ENCODE measurements at places on chromosomes 13 and 19.

DNA sequence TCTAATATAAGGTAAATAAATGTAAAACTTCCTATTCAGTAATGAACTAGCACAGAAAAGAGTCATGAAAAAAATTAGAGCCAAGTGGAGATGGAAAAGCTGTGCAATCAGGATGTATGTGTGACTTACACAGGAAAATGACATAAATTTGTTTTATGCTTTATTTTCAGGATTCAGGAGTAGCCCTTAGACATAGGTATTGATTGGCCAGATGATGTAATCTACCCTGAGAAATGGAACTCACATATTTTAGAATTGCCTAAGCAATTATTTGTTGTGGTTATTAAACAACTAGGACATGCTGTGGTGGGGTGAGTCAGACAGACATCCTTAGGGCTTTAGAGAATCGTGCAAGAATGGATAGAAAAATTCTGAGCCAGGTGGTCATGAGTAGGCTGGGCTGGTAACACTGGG lies 110.6 kb downstream of the PCDH9 start:
- peak; percentile 8 for DNase-seq

GRCh38 chr13:108322206-108322824 lies 52.8 kb downstream of the TNFSF13B start:
- peak; percentile 28 for DNase-seq

DNA sequence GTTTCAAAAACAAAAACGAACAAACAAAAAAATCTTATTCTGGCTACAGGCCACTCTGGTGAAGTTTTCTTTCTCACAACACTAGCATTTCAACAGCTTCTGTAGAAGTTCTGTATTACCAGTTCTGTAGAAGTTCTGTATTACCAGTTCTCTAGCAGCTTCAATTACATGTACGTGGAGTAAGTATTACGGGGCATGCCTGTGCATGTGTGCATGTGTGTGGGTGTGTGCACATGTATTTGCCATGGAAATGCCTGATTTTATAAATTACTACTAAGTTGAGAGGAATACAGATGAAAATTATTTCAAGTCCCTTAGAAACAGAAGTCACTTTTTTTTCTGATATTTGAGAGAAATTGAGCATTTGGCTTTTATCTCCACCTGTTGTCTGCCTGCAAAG lies 414.2 kb downstream of the FOXO1 start:
- DNase-seq, result no peak

- no peak for DNase-seq
Observed at GRCh38 chr13:73715114-73715910, 418.9 kb downstream of the KLF12 start.

GRCh38 chr13:98429977-98430736 lies 146.8 kb downstream of the STK24 start:
- DNase-seq, result no peak

- peak; percentile 48 for DNase-seq
Observed at GRCh38 chr19:50772476-50772875, 2.2 kb downstream of the GPR32 start.

DNA sequence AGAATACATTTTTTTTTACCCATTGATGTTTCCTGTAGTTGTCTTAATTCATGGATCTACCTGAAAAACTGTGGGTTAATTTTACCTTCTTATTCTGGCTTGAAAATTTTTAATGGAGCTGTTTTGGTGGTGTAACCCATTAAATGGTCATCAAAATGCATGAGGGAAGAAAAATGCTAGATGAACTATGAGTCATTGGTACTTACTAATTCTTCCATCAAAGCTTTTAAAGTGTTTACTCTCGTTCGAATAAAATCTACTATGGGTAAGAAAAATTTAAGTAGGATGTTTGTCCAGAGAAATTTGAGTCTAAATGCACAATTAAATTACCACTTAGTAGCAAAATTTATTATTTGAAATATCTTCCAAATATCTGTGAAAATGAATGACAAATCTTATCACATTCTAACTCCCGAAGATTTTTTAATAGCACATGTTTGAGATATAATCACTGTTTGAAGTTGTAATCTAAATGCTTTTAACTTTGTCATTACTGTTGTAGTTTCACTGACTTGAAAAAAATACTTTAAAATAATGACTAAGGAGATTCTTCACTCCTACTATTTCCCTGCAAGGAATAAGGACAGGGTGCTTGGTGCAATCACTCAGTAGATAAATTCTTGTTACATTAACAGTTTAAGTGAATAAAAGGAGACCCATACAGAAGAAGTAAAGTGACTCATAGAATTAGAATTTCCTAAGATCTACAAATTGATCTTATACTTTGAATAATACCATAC lies 437.7 kb downstream of the IRS2 start:
- DNase-seq, result no peak

GRCh38 chr19:35347171-35347929 lies at the start of gene FFAR1:
FFAR1 (plus strand) TSS chr19:35347902; CDS start chr19:35351552, 3,650 bp downstream.
- DNase-seq, result no peak

DNA sequence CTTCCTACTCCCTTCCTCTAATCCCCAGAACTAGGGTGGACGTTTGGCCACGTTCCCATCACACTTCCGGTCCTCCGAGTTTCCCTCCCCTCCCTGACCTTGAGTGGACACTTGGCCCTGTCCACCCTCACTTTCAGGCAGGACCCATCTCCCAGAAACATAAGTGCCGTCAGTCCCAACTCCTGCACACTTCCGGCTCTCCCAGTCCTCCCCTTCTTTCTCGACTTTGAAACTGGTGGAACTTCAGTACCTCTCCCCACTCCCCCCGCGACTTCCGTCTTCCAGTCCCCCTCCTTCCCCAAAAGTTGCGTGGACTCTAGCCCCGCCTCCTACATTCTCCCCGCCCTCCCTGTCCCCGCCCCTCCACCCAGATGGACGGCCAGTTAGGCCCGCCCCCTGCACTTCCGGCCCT lies 278 bp upstream of the ZNF274 start:
- no peak for DNase-seq

DNA sequence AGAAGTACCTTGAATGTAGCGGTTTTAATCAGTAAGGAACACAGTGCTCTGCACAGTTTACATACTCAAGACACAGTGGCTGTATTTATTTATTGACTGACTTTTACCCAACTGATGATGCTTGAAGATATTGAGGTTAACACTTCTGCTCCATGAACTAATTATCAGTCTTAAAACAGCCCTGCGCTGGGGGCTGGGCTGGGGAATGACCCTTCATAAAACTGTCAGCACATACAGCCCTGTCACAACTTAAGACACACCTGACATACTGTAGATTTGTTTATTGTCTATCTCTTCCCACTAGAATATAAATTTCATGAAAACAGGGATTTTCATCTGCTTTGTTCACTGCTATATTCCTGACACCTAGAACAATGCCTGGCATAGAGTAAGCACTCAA lies 10.8 kb downstream of the NEK5 start:
- no peak for DNase-seq

- no peak for DNase-seq
Observed at GRCh38 chr13:110446575-110446890, 115.0 kb downstream of the RAB20 start.

- no peak for DNase-seq
Observed at GRCh38 chr13:94464771-94465170, 14.7 kb downstream of the DCT start.

DNA sequence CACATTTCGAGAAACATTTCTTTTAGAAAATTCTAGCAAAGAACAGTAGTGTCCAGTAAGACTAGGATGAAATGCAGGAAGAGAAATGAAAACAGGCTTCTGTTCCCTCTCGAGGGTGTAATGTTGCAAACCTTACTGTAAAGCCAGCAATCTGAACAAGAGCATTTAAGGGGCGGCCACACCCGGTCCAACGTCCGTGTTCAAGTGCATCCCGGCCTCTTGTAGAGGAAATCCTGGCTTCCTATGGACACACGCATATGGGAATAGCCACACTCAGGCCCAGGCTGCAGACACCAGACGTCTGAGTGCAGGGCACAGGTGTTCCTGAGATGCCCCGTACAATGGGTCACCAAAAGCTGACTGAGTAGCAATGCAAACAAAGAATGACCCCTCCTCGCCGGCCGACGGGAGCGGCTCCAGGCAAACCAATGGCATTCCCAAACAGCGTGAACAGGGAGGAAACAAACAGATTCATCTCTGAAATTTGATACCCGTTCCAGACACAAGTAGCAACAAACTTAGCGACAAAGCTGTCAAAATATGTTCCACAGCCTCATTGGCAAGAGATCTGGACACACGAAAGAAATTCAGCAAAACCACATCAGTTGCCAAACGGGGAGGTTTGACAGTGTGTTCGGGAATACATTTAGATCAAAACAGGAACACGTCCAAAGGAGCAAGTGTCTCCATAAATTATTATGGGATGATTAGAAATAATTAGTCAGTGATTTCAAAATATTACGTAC lies 278.6 kb upstream of the TSHZ3 start:
- DNase-seq, result no peak

GRCh38 chr19:58305932-58306323 lies 751 bp downstream of the ERVK3-1 start:
- DNase-seq, result no peak

DNA sequence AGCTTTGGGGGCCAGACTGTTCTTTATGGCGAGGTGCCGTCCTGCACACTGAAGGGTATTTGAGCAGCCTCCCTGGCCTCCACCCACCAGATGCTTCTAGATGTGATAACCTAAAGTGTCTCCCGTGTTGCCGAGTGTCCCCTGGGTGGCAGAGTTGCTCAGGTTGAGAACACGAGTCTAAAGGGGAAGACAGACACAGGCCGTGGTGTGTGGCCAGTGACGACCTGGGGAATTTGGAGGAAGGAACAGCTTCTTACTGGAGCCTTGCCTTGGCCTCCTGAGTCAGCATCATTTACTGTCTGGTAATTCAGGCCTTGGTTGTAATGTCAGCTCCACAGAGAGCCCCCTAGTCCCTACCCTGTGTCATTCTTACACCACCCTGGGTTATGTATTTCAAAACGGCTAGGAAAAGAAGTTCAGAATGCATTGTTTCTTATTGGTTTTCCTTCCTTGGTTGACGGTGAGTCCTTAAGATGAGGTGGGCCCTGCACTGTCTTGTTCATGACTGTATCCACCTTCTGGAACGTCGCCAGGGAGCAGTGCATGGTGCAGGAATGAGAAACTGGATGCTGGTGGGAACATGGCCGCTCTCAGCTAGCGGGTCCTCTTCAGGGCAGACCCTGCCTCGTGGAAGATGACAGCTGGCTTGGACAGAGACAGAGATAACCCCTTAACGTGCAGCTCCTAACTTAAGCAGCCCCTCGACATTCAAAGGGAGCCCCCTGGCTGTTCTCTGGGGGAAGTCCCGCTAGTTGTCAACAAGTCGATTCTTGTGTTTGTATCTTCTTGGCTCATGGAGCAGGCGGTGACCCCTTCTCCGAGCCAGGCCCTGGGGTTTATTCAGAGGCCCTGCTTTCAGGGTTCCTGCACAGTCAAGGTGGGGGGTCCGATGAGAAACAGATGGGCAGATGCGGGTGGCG lies 7.2 kb downstream of the SIN3B start:
- DNase-seq, result no peak

DNA sequence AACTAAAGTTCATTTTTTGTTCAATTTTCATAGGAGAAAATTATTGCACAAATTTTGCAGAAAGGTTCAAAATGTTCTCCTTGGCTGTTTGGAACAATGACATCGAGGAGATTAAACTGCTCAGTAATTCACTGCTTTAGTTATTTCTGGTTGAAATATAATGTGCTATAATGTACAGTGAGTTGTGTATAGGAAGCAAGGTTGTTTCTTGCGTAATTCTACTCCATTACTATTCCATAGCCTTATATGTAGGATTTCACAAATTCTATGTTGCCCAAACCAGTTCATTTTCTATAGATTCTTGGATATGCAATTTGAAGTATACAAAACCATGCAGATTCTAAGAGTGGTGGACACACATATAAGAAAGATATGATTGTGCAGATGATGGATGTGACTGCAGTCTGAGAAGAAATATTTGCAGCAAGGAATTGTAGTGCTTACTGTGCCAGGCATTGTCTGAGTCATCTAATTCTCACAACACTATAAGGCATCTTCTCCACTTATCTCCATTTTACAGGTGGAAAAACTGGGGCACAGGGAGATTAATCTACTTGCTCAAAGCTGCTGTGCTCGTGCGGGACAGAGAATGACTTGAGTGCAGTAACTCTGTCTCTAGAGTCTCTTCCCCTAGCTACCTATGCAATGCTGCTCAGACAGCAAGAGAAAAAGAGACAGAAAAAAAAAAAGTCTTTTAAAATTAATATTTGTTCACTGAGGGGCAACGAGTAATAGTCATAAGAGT lies 515.5 kb downstream of the MYO16 start:
- no peak for DNase-seq

DNA sequence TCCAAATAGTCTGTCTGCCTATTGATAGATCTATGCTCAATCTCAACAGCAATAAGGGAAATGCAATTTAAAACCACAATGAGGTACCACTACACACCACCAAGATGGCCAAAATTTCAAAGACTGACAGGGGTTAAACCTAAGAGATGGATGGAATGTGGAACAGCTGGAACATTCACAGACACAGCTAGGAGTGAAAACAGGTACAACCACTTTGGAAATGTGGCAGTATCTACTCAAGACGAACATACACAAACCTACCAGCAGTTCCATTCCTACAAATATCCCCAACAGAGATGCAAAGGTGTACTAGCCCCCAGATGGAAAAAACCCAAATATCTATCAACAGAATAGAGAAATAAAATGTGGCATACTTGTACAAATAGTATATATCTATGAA lies 86.4 kb downstream of the TSC22D1 start:
- DNase-seq, result no peak

GRCh38 chr19:44643605-44644401 lies at the start of gene PVR:
PVR (plus strand) TSS chr19:44643910; CDS start chr19:44644097, 187 bp downstream.
- no peak for DNase-seq

DNA sequence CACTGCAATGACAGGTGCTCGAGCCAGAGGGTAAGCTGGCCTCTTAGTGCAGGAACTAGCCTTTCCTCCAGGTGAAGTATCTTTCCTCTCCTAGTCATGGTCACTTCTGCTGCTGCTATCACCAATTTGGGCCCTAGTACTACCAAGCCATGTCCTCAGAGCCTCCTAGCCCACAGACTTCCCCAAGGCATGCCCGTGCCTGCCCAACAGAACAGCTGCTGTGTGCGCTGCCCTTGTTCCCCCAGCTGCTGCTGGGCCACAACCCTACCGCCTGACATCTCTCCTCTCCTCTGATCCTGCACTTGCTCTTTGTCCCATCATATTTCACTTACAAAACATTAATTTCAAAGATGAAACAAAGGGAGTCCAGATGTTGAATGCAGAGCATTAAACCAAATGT lies 168.5 kb upstream of the FREM2 start:
- DNase-seq, result no peak

DNA sequence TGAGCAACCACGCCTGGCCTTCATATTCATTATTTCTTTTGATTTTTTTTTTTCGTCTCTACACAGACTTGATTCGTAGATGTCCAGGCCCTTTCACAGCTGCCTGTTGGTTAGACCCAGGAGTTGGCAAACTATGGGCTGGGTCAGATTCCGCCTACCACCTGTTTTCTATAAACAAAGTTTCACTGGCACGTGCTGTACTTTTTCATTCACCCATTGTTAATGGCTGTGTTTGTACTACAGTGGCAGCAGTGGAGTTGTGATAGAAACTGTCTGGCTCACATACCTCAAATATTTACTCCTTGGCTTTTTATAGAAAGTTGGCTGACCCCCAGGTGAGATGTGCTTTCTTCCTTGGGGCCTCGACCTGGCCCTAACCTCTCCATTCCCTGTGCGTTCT lies 72.9 kb upstream of the TEX29 start:
- DNase-seq, result no peak

GRCh38 chr13:112270951-112271350 lies 105.2 kb upstream of the SPACA7 start:
- no peak for DNase-seq

- no peak for DNase-seq
Observed at GRCh38 chr13:22144806-22145205, 473.9 kb downstream of the FGF9 start.

- no peak for DNase-seq
Observed at GRCh38 chr13:29483211-29483610, 112.3 kb downstream of the SLC7A1 start.

GRCh38 chr13:97028441-97029299 lies 34.4 kb upstream of the OXGR1 start:
- DNase-seq, result peak; percentile 42

Data from HCT116 (cell line).